ENCODE measurements at places on chromosomes 2 and 18.

GRCh38 chr2:8121022-8121825 lies 560.6 kb upstream of the ID2 start:
- no peak for ATAC-seq

- ATAC-seq, result no peak
Measured at GRCh38 chr2:69390471-69390870, 3.4 kb upstream of the GFPT1 start.

DNA sequence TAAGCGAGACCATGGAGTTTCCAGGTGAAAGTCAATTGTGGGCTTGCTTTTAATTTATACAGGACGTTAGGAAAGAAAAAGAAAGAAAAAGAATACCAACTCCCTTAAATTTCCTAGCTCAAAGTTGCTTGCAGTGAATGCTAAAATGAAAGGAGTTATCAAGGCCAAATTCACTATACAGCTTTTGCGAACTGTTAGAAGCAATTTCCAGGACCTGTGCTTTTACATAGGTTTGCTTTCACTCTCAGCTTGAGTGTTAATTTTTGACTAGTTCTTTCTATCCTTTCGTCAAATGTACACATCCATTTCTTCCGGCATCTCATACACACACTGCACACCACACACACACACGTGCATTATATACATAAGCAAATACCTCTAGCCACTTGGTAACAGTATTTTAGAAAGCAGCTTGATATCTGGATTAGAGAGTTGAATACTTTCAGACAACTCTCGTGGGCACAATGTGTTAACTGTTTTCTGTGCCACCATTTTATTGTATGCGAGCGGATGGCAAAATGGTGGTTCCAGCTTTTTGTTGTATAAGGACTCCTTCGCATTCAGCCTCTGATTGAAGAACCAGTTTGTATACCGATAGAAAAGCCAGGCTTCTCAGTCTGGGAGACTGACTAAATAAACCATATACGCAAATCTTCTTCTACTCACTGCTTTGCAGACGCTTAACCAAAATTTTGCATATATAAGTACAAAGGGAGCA lies 381.8 kb downstream of the MTX2 start:
- no peak for ATAC-seq

GRCh38 chr2:182994228-182994912 lies 43.9 kb downstream of the NCKAP1 start:
- no peak for ATAC-seq

DNA sequence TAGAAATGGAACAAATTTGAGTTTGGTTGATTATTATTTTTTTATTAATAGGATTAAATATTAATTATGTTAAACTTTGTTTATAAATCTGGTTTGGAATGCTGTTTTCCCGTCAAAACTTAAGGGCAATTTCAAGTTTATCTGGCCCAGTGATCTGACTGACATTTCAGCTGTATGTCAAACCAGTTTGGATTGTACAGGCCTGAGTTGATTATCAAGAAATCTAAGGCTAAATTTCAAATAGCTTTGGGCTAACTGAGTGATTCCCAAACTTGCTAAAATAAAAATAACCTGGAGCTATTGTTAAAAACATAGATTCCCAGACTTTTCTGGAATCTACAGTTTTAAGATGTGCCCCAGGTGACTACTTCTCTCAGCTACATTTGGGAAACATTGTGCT lies 65.9 kb upstream of the SPOPL start:
- no peak for ATAC-seq

- no peak for ATAC-seq
Measured at GRCh38 chr2:8144785-8145184, 537.1 kb upstream of the ID2 start.

- ATAC-seq, result no peak
Measured at GRCh38 chr2:66461664-66462500, 27.0 kb downstream of the MEIS1 start.

GRCh38 chr2:163207693-163208370 lies 369.3 kb upstream of the KCNH7 start:
- no peak for ATAC-seq

- no peak for ATAC-seq
Measured at GRCh38 chr2:84033347-84033974, 425.6 kb downstream of the SUCLG1 start.

- no peak for ATAC-seq
Measured at GRCh38 chr2:39871291-39871761, 92.3 kb upstream of the THUMPD2 start.

DNA sequence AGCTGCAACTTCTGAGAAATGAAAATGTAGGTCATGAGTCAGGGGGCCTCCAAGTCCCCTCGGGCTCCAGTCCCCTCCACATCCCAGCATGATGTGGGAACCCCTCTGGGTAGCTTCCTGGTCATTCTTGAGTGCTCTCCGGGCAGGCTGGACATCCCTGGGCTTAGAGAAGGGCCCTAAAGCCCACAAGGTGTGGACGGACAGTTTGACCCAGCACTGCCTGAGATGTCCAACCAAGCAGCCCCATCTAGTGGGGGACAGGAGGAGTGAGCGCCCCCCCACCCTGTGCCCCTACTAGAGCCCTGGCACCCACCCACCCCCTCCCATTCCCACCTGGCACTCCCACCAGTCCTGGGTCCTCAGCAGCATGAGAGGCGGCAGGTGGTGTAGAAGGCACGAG lies 46.0 kb downstream of the CYP27C1 start:
- no peak for ATAC-seq

All from stimulated activated memory B cell treated with anti-CD40 and anti-IgM and Interleukin-4, amounts not matched to agents 10 μg/mL and 1 μg/mL and 100 μg/mL, for 72 hours (primary cell).